Stimulated activated naive CD4-positive, alpha-beta T cell (primary cell): ENCODE measurements at places on chromosomes 2 and 18.
A peak's percentile ranks its signal among the peaks of the same experiment; 100 is the strongest.

DNA sequence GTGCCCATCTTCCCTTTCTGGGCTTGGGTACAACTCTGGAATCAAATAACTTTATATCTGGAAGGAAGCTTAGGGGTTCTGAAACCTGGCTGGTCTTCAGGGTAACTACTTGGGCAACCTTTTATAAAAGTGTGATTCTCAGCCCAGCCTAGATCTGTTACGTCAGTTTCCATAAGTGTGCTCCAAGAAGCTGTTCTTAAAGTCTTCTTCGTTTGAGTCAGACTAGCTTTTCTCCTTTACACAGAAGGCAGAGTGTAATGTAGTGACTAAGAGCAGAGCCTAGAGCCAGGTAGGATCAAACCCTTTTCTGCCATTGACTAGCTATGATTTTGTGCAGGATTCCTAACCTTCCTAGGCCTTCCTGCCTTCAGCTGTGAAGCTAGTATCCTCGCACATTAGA is 5.8 kb downstream of the ITGA6 start:
- DNase-seq = no peak

DNA sequence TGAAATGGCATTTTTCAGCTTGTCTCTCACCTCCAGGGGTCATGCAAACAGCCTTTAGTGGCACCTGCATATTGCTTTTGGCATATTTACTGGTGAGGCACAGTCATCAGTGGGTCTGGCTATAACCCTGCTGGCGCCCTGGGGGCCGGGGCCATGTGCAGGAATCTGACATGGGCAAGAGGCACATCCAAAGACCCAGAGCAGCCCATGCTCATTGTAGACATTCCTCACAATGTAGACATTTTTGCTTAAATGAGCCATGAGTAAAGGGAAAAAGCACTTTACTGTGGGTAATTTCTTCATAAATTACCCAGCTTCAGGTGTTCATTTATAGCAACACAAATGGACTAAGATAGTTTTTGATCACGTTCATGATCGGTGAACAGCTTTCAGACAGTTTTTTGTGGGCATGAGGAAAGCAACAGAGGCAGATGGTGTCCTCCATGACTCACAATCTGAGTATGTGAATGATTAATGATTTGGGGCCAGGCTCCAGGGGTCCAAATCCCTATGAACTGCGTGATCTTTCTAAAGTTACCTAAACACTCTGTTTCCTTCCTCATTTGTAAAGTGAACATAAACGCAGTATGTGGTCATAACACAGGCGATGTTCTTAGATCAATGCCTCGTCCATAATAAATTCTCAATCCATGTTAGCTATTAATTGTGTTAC is 85.8 kb downstream of the LIPG start:
- DNase-seq = no peak

- DNase-seq = no peak
These were observed 73.8 kb downstream of the RTP5 start for GRCh38 chr2:241943209-241943850.

GRCh38 chr18:62464266-62464665 is 58.6 kb upstream of the ZCCHC2 start:
- no peak for DNase-seq

DNA sequence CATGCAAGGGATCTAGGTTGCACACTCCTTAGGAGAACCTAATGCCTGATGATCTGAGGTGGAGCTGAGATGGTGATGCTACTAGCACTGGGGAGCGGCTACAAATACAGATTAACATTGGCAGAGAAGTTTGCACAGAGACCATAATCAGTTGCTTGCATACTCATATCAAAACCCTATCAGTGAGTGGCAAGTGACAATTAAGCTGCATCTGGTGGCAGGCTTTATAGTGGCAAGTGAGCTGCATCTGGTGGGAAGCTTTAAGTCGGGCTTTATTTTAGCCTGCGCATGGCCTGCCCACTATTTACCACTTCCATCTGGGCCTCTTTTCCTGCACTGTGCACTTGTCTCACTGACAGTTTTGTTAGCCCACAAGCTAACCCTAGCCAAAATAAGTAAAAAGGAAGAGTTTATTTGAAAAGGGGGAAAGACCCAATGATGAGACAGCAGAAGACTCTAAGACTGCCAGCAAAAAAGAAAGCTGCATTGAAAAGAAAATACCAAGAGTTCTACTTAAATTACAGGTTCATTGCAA is 140.9 kb upstream of the B3GNT2 start:
- DNase-seq = no peak

DNA sequence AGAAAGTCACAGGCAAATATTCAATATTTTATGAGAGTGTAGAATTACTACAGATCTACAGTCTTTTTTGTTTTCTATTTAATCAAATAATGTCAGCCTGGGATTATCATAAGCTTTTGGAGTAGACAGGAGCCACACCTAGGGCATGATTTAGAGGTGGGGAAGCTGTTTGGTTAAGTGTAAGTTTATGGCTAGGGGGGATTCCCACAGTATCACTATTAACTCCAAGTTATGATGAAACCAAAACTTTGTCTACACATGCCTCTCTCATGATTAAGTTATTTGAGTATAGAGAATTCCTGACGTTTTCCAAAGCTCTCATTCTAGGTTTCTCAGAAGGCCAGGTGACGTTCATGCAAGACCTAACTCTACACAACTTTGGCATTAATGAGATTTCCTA is 2.1 kb downstream of the SERPINB10 start:
- DNase-seq = no peak

DNA sequence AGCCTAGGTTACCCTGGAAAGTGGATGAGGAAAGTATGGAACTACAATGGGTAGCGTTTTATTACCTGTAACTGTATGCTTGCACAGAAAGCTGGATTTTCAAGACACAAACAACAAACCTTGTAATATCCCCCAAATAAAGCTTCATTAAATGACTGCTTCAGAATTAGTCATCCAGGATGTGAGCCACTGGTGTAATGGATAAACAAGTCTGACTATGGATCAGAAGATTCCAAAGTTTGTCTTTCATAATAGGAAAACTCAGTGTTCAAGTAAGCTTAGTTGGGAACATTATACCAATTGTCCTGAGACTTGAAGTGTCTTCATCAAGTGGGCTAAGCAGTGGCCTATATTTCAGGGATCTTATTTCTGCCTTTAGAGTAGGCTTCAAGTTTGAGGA is 518.8 kb downstream of the LRP1B start:
- DNase-seq = no peak

DNA sequence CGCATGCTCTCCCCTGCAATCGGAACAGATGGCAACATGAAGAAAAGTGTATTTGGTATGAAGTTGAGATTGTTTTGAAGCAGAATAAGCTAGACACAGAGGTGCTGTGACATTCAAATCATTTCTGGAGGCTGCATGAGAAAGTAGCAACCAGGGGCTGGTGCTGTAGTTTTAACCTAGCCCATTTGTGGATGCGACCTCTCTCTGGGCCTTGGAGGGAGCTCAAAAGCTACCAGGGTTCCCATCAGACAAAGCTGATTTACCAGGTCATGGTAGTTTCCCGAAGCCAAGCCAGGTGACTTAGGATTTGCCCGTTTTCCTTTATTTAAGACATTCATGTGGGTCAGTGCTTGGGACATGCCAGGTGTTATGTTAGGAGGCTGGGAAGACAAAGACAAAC is 77.5 kb downstream of the CIB4 start:
- DNase-seq = no peak

GRCh38 chr18:9516437-9517064 is 41.2 kb downstream of the RALBP1 start:
- no peak for DNase-seq

- peak; percentile 62 for DNase-seq
These were observed 1.8 kb upstream of the BCL11A start for GRCh38 chr2:60555066-60555782.

- no peak for DNase-seq
These were observed 336.3 kb downstream of the DYSF start for GRCh38 chr2:71789556-71790204.

GRCh38 chr2:38533757-38534545 is 68.8 kb downstream of the HNRNPLL start:
- DNase-seq = no peak

- no peak for DNase-seq
These were observed 3.0 kb downstream of the METTL8 start for GRCh38 chr2:171430516-171431410.

- DNase-seq = no peak
These were observed 7.3 kb upstream of the ARHGAP15 start for GRCh38 chr2:143121957-143122356.
